ENCODE measurements at places on chromosomes 12 and 14. TPM values are rescaled to one million over a fixed set of nuclear protein-coding genes. Genes with fewer than 3 reads are reported as not detected.

Gene GLT8D2
- total RNA-seq, result not detected

Gene DNAI7
- 0.62 TPM for total RNA-seq

Gene SDSL
- 1.1 TPM for total RNA-seq

Gene MANSC1
- 0.73 TPM for total RNA-seq

Gene CMKLR1
- total RNA-seq, result 0.54 TPM

Gene NOC4L
- total RNA-seq, result 21.9 TPM

Gene TTC9
- total RNA-seq, result 14.0 TPM

Gene FOXN4
- total RNA-seq, result not detected

Gene FRMD6
- total RNA-seq, result 0.30 TPM

Gene CLEC4E
- not detected for total RNA-seq

Gene OVCH1
- not detected for total RNA-seq

Gene GALC
- 17.8 TPM for total RNA-seq

Gene RHOJ
- total RNA-seq, result not detected

Gene ADAM21
- total RNA-seq, result not detected

Gene GALNT16
- 3.3 TPM for total RNA-seq

Gene SCNN1A
- total RNA-seq, result 0.20 TPM

Gene WDR89
- total RNA-seq, result 21.8 TPM

Gene SCN8A
- 1.0 TPM for total RNA-seq

Gene CACNA2D4
- total RNA-seq, result 7.4 TPM

Gene REM2
- total RNA-seq, result 5.6 TPM

Gene SDR9C7
- total RNA-seq, result not detected

Gene PTHLH
- total RNA-seq, result not detected

Gene ARMH4
- total RNA-seq, result not detected

Gene IL22
- total RNA-seq, result not detected

Gene OR4K17
- not detected for total RNA-seq

Gene GXYLT1
- total RNA-seq, result 9.4 TPM

Gene ACOT6
- not detected for total RNA-seq

Gene KRT1
- not detected for total RNA-seq

Gene C1QL4
- total RNA-seq, result not detected

Gene DLGAP5
- not detected for total RNA-seq

Gene RNU4-1
- 3,426 TPM for total RNA-seq

Gene FAM181A
- not detected for total RNA-seq

Gene DIO2
- total RNA-seq, result not detected

Gene CEP290
- total RNA-seq, result 27.3 TPM

Gene KLHL33
- total RNA-seq, result 0.27 TPM
